Immature natural killer cell (primary cell): ENCODE measurements at places on chromosomes 16 and 17.

DNA sequence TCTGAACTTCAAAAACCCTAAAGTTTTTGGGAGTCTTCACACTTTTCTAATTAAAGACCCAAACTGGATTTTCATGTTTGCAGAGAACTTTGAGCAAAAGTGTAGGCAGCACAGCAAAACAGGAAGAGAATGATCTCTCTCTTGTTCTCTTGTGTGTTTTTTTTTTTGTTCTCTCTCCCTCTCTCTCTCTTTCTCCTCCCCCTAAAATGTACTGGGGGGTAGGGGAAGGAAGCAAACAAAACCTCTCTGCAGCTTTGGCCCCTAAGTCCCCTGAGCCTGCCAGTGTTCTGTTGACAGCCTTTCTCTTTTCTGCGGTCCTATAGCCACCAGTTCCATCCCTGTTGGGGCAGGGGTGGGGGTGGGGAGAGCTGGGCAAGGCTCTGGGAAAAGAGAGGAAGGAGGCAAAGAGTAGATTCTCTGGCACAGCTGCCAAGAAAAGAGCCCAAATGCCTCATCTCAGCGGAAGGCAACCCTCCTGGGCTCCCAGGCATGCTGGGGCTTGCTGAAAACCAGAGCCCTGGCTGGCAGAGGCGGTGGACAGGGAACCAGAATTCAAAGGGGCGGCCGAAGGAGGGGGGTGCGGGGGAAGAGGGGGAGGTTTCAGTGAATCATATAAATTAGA, 295.3 kb downstream of the SOX9 start:
- no peaks in the 10 kb centered on the region for H3K27me3 ChIP-seq
- no peak overlapping the region for H3K4me3 ChIP-seq
- H3K27ac ChIP-seq, result no peak overlapping the region
- no peaks in the 10 kb centered on the region for H3K4me1 ChIP-seq

- no peak for DNase-seq
- peaks cover 5% of the 10 kb centered on the region for H3K36me3 ChIP-seq
- no peak overlapping the region for H3K4me3 ChIP-seq
- H3K27ac ChIP-seq, result no peak overlapping the region
Observed at GRCh38 chr17:28113269-28113668, 70.8 kb downstream of the NLK start.

DNA sequence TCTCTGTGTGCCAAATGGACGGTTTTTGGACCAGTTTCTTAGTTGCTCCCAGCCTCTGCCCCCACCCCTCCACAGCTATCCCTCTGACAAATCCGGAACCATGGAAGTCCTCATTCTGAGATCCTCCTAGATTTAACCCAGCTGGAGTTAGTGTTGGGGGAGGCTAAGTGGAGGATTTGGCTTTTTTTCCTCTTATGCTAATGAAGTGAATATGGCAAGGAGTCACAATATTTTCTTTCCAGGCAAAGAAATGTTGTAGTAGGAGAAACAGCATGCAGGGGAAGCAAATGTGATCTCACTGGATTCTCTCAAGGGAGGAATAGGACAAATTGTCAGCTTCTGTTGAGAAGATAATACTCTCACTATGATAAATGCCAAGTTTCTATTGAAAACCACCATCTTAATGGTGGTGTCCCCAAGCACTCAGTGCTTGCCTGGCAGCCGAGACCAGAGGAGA, 159.5 kb downstream of the MSI2 start:
- no peak overlapping the region for H3K27ac ChIP-seq
- no peak for DNase-seq
- H3K36me3 ChIP-seq, result peaks cover 3% of the 10 kb centered on the region
- H3K4me3 ChIP-seq, result no peak overlapping the region
- H3K27me3 ChIP-seq, result peaks cover 1% of the 10 kb centered on the region
- peaks cover 11% of the 10 kb centered on the region for H3K4me1 ChIP-seq

DNA sequence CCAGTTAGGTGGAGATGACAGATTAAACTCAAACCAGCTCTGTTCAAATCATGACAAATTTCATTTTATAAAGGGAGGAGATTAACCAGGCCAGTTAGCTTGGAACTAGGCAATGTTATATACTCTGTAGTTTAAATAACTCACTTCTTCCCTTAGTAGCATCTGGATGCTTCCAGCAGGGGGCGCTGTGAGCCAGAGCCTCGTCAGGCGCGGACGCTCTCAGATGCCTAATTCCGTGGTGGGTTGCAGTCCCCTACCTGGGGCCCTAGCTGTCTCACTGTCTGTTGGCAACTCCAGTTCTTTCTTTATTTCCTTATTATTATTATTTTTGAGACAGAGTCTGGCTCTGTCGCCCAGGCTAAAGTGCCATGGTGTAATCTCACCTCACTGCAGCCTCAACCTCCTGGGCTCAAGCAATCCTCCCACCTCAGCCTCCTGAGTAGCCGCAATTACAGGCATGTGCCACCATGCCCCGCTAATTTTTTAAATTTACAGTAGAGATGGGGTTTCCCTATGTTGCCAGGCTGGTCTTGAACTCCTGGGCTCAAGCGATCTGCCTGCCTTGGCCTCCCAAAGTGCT, 17.3 kb upstream of the WFDC1 start:
- H3K36me3 ChIP-seq, result no peaks in the 10 kb centered on the region
- DNase-seq, result peak; percentile 37
- H3K27me3 ChIP-seq, result peaks cover 2% of the 10 kb centered on the region
- no peaks in the 10 kb centered on the region for H3K4me1 ChIP-seq
- no peak overlapping the region for H3K27ac ChIP-seq

- H3K36me3 ChIP-seq, result no peaks in the 10 kb centered on the region
- H3K4me1 ChIP-seq, result no peaks in the 10 kb centered on the region
- no peak for DNase-seq
- H3K27me3 ChIP-seq, result no peaks in the 10 kb centered on the region
- H3K4me3 ChIP-seq, result no peak overlapping the region
- H3K27ac ChIP-seq, result no peak overlapping the region
Observed at GRCh38 chr17:6021011-6021400, 49.2 kb upstream of the WSCD1 start.

DNA sequence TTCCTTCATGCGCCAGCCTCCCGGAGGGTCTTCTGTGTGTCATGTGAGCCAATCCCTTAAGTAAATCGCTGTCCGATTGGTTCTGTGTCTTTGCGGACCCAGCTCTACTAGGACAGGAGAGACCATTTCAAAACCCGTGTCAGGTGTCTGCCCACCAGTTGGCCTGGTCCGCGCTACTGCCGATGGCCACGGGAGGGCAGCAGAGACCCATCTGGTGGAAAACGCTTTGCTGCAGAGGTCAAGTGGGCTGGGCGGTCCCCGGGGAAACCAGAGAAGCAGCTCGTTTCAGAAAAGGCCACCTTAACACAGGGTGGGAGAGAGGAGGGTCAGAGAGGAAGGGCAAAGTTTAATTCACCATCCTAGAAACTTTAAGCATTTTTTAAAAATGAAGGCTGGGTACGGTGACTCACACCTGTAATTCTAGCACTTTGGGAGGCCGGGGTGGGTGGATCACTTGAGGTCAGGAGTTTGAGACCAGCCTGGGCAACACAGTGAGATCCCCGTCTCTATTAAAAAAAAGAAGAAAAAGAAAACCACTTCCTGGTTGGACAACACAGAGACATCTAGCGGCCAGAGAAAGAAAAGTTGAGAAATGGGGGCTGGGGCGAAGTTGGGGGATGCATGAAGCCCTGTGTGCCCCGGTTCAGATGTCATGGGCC, 2.8 kb upstream of the CIBAR2 start:
- H3K4me3 ChIP-seq, result peak overlapping the region; percentile 77
- peak overlapping the region; percentile 93 for H3K27ac ChIP-seq
- DNase-seq, result peak; percentile 88
- peaks cover 32% of the 10 kb centered on the region for H3K4me1 ChIP-seq
- H3K36me3 ChIP-seq, result no peaks in the 10 kb centered on the region

DNA sequence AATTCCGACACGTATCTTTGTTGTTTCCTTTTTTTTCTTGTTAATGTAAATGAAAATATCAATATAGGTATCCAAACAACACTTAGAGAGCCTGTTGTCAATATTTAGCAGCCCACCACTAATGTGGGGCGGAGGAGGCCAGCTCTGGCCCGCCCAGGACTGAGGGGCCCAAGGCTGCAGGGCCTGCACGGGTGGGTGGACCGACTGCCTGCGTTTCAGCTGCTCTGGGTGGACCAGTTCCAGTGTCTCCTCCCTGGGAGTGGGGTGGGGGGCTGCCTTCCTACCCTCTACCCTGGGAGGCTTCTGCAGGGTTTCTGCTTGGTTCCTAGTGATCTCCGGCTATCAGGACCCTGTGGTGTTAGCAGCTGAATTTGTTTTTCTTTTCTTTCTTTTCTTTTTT, 15.9 kb upstream of the ADGRG1 start:
- H3K27ac ChIP-seq, result no peak overlapping the region
- DNase-seq, result no peak
- no peak overlapping the region for H3K4me3 ChIP-seq
- H3K27me3 ChIP-seq, result no peaks in the 10 kb centered on the region

GRCh38 chr16:47503936-47504335, 42.8 kb downstream of the PHKB start:
- no peak overlapping the region for H3K27ac ChIP-seq
- peaks cover 2% of the 10 kb centered on the region for H3K4me1 ChIP-seq
- DNase-seq, result no peak
- H3K4me3 ChIP-seq, result no peak overlapping the region

DNA sequence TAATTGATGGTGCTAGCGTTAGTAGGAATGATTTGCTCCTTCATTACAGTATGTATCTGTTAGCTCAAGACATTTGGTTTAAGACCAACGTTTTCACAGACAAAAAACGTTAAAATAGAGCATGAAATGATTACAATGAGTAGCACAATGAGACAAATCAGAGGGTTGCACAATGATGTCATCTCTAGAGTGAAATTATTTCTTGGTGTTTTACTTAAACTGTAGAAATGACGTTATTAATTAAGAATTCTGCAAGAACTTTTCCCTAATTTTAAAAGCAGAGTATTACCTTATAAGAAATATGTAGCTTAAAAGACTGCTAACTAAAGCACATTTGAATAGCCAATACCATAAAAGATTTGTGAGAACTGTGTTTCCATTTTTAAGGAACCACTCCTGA, 373.4 kb upstream of the KIF2B start:
- no peak overlapping the region for H3K4me3 ChIP-seq
- peaks cover 2% of the 10 kb centered on the region for H3K27me3 ChIP-seq
- DNase-seq, result no peak
- H3K27ac ChIP-seq, result no peak overlapping the region
- no peaks in the 10 kb centered on the region for H3K4me1 ChIP-seq

GRCh38 chr16:7508656-7509055, 176.0 kb downstream of the RBFOX1 start:
- no peak for DNase-seq
- no peaks in the 10 kb centered on the region for H3K27me3 ChIP-seq
- H3K27ac ChIP-seq, result no peak overlapping the region
- H3K36me3 ChIP-seq, result no peaks in the 10 kb centered on the region
- H3K4me1 ChIP-seq, result no peaks in the 10 kb centered on the region

- no peak overlapping the region for H3K4me3 ChIP-seq
- H3K4me1 ChIP-seq, result no peaks in the 10 kb centered on the region
- no peak overlapping the region for H3K27ac ChIP-seq
- DNase-seq, result no peak
- H3K27me3 ChIP-seq, result peaks cover 8% of the 10 kb centered on the region
Observed at GRCh38 chr16:27950206-27950887, 113.2 kb downstream of the GSG1L start.

DNA sequence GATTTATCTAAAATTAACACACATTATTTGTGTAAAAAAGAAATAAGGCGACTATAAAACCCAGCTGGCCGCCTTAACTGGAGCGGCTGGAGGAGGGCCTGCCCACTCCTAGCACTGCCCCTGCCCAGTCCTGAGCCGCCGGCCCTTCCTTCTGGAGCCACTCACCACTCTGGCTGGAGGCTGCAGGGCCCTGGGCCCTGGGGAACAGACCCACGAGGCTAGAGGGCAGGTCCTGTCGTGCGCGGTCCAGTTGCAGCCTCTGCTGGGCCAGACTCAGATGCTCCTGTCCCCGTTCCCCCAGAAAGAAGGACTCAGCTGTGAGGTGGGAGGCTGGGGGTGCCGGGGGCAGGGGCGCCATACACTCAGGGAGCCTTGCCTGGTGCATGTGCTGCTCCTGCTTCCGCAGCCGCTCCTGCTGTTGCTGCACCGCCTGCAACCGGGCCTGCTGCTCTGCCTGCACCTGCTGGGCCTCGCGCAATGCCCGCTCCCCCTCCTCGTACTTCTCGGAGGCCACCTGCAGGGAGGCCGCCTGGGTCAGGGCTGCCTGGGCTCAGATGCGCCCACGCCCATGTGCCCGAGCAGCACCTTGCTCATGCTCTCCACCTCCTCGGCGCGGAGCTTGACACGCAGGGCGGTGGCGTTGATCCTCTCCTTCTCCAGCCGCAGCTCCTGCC, 9.0 kb upstream of the MRPL38 start:
- no peak overlapping the region for H3K4me3 ChIP-seq
- DNase-seq, result no peak
- H3K36me3 ChIP-seq, result peaks cover 4% of the 10 kb centered on the region

DNA sequence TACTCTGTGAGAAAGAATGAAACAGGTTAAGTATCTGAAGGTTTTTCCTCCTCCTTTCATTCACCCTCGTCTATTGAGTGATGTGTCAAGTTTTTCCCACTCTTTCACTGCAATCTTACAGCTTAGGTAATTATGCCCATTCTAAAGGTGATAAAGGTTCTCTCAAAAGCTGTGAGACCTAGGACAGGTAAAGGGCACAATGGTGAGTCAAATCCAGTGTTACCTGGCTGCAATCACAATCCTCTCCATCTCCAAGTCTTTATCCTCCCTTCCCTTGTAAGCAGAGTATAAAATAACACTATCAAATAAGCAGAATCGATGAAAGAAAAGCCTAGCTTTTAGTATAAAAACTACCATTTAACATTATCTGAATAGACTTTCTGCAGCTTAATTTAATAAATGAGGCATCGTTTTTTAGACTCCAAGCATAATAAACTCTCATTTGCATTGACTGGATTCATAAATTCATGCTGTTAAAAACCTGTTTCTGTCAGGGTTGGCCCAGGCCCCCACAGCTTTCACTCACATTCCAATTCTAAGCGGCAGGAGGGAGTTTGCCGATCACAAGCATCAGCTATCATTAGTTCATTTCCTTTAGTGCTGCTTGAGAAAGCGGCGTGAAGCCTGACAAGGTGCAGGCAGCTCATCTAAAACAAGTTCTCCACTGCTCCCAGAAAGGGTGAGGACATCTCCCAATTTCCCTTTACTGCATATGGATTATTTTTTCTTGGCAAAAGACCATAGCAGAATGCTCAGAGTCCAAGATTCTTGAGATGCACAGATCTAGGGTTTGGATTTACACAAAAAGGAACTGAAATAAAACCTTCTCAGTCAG, 67.8 kb downstream of the CDH8 start:
- H3K4me3 ChIP-seq, result no peak overlapping the region
- H3K4me1 ChIP-seq, result no peaks in the 10 kb centered on the region
- H3K27me3 ChIP-seq, result peaks cover 2% of the 10 kb centered on the region
- H3K27ac ChIP-seq, result no peak overlapping the region
- H3K36me3 ChIP-seq, result peaks cover 2% of the 10 kb centered on the region

GRCh38 chr17:38687286-38687685, 12.5 kb upstream of the EPOP start:
- H3K27ac ChIP-seq, result no peak overlapping the region
- H3K36me3 ChIP-seq, result no peaks in the 10 kb centered on the region
- no peak overlapping the region for H3K4me3 ChIP-seq
- no peak for DNase-seq
- no peaks in the 10 kb centered on the region for H3K27me3 ChIP-seq

- peaks cover 24% of the 10 kb centered on the region for H3K4me1 ChIP-seq
- H3K27ac ChIP-seq, result no peak overlapping the region
- H3K36me3 ChIP-seq, result no peaks in the 10 kb centered on the region
Observed at GRCh38 chr17:14471052-14471451, 170.2 kb downstream of the HS3ST3B1 start.
